ENCODE measurements at places on chromosomes 3 and 15. TPM values are rescaled to one million over a fixed set of nuclear protein-coding genes. Genes with fewer than 3 reads are reported as not detected.

The STRA6 gene
- 1.4 TPM for polyA plus RNA-seq

The ZNF662 gene
- polyA plus RNA-seq: 28.6 TPM

The CMTM8 gene
- polyA plus RNA-seq: 1.3 TPM

- no peak for DNase-seq
Observed at GRCh38 chr3:121718205-121718846, 31.2 kb downstream of the GOLGB1 start.

DNA sequence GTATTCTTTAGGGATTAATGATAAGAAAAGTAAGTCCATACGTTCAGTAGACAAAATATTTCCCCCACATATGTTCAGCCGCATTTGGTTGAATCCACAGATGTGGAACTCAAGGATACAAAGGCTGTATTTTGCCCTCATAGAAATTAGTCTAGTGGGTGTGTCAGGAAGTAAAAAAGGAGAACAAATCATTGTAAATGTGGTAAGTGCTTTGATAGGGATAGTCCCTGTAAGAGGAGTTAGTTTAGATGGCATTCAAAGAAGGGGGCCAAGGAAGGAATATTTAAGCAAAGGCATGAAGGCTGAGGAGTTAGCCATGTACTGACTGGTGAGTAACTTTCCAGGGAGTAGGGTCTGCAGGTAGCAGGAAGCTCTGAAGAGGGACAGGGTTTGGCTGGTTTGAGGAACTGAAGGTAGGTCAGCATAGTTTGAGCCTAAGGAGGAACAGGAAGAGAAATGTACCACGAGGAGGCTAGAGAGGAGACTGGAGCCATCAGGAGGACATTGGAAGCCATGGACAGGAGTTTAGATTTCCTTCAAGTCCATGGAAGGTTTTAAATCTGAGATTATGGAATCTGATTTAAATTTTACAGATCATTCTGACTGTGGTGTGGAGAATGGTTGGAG, 98.8 kb downstream of the MME start:
- no peak for DNase-seq

DNA sequence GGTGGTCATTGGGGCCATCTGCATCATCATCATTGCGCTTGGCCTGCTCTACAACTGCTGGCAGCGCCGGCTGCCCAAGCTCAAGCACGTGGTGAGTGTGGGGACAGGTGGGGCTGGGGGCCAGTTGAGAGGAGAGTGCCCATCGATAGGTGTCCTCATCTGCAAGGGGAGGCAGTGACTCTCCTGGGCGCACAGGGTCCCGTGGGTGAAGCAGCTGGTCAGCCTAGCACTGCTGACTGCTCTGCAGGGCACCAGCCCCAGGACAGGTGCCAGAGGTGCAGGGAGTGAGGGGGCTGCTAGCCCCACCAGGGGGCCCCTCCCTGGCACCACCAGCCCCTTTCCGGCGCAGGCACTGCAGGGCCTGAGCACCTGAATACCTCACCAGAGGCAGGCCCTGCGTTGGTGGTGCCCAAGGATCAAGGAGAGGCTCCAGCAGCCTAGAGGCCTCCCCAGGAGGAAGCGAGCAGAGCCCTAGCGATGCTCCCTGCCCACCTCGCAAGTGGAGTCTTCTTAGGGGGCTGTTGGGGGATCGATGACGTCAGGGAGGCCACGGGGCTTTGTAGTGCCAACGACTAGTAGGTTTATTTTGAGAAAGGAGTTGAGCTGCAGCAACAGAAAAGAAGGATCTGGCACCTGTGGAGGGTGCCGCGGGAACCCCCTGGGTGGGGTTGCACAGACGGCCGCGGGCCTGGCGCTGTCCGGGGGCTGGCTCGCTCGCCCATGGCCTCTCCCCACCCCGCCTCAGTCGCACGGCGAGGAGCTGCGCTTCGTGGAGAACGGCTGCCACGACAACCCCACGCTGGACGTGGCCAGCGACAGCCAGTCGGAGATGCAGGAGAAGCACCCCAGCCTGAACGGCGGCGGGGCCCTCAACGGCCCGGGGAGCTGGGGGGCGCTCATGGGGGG, 976 bp upstream of the ABTB1 start:
- DNase-seq: peak; percentile 75

DNA sequence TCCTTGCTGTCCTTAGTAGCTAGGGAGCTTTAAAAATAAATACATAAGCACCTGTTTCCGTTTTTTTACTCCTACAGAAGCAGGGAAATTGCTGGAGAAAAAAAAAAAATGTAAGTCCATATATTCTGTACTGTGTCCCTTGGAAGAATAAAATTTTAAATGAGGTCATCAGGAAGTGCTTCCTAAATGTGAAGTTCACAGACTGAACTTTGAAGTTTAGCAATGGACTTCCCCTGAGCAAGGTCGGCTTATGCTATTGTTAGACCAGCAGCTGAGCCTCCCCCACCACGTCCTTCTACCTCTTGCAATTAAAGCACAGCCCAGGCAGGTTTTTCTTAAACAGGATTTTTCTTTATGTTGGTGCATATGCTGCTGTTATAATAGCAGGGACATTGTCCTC, 26.3 kb downstream of the LIPC start:
- DNase-seq: no peak

The CCR9 gene
- polyA plus RNA-seq: 0.11 TPM

The GOLGA8H gene
- 0.50 TPM for polyA plus RNA-seq

DNA sequence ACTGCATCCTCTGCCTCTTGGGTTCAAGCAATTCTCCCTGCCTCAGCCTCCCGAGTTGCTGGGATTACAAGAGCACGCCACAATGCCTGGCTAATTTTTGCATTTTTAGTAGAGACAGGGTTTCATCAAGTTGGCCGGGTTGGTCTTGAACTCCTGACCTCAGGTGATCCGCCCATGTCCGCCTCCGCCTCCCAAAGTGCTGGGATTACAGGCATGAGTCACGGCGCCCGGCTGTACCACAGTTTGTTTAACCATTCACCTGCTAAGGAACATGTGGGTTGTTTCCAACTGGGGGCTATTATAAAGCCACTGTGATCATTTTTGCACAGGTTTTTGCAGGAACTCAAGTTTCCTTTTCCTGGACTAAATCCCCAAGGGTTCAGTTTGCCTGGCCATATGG, 123.2 kb upstream of the RAP2B start:
- DNase-seq: no peak

The NME9 gene
- polyA plus RNA-seq: 0.45 TPM

The SLC28A1 gene
- 0.27 TPM for polyA plus RNA-seq

The OXTR gene
- polyA plus RNA-seq: 8.0 TPM

The FANCD2OS gene
- polyA plus RNA-seq: not detected

The TRA2B gene
- polyA plus RNA-seq: 170 TPM

GRCh38 chr15:40847223-40847961, 3.5 kb downstream of the SPINT1 start:
- peak; percentile 55 for DNase-seq

The EIF4E3 gene
- polyA plus RNA-seq: 9.8 TPM

- DNase-seq: no peak
Observed at GRCh38 chr3:155097009-155097349, 16.9 kb downstream of the MME start.

The SNRK gene
- polyA plus RNA-seq: 36.9 TPM

The SLC6A11 gene
- polyA plus RNA-seq: not detected

The PLCH1 gene
- 0.31 TPM for polyA plus RNA-seq

The SLC22A14 gene
- polyA plus RNA-seq: 0.21 TPM

- peak; percentile 89 for DNase-seq
Observed at GRCh38 chr3:42036483-42036823, 54.7 kb upstream of the TRAK1 start.

GRCh38 chr15:60213377-60214000, 184.3 kb downstream of the ANXA2 start:
- DNase-seq: no peak

DNA sequence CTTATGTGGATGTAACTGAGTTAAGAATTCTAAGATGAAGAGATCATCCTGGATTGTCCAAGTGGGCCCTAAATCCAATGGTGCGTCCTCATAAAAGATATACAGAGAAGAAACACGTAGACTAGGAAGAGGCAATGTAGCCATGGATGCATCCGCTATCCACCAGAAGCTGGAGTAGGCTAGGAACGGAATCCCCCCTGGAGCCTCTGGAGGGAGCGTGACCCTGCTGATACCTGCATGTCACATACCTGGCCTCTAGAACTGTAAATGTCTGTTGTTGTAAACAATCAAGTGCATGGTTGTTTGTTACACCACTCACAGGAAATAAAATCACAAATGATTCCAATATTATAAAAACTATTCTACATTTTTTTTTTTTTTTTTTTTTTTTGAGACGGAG, 254.5 kb upstream of the RORA start:
- no peak for DNase-seq

The GABRB3 gene
- 1.8 TPM for polyA plus RNA-seq

DNA sequence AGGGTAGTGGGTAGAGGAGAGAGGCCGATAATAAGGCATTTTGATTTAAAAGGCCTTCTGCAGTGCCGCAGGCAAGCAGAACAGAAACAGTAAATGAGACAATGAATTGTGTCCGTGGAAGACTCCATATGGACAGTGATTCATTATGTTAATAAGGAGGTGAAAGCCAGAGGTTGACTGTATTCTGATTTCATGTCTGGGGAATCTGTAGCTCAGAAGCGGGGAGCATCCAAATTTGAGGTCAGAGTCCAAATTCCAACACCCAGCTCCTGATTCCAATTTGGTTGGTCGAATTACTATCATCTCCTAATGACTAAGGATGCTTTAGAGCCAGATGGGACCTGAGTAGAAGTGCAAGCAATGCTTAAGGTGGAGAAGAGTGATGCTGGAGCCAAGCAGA, 1.0 kb upstream of the TBC1D21 start:
- no peak for DNase-seq

- DNase-seq: no peak
Observed at GRCh38 chr3:100776097-100776729, 66.9 kb downstream of the TFG start.

GRCh38 chr3:63954182-63954581, 42.0 kb upstream of the SCAANT1 start:
- no peak for DNase-seq

- DNase-seq: peak; percentile 7
Observed at GRCh38 chr3:94082391-94082937, 19.6 kb downstream of the NSUN3 start.

DNA sequence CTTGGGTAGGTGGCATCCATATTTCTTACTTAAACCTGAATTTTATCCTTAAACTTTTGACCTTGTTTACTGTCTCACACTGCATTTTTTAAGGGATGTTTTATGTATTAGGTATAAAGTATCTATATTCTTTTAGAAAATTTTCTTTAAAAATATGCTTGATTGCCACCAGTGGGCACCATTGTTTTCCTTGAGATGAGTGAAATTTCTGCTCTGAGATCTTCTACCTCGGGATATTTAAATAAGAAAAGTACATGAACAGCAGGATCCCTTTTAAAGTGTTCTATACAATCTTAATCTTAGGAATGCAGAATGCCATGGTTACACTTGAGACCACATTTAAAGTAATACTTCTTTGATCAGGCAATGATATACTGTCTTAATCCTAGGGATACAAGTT, 108.7 kb downstream of the SLMAP start:
- no peak for DNase-seq

GRCh38 chr3:57382933-57383332, 90.4 kb upstream of the ASB14 start:
- peak; percentile 48 for DNase-seq

DNA sequence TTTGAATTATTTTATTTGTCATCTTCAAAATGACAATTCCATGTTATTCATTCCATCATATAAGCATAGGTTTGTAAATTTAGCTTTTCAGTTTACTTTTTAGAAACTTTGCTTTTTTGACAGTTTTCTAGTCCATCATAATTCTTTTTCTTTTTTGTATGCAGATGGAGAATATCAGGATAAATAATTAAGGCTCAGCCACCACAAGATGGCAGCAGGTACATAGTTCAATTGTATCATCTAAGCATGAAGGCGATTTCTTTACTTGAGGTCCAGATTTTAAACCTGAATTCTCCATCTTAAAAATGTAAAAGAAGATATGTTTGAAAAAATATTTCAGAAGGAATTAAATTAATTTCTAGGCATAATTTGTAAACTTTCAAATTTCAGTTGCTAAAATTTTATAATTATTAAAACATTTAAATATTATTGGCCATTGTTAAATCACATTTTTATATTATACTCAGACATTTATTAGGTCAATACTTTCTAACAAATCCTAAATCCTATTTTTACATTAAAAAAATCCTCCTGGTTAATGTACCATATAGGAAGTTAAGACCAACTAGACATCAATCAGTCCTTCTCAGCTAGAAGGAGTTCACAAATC, 15.1 kb downstream of the PLSCR5 start:
- DNase-seq: peak; percentile 45

GRCh38 chr3:147652651-147653366, 243.6 kb downstream of the ZIC1 start:
- DNase-seq: peak; percentile 34

GRCh38 chr3:126117212-126117611, 33.3 kb upstream of the SLC41A3 start:
- DNase-seq: no peak

All from muscle of back (tissue), 13 donors.